ENCODE measurements at places on chromosomes 2 and 18.
A peak's percentile ranks its signal among the peaks of the same experiment; 100 is the strongest.

- DNase-seq = no peak
Observed at GRCh38 chr18:79518683-79519128, 123.0 kb downstream of the NFATC1 start.

DNA sequence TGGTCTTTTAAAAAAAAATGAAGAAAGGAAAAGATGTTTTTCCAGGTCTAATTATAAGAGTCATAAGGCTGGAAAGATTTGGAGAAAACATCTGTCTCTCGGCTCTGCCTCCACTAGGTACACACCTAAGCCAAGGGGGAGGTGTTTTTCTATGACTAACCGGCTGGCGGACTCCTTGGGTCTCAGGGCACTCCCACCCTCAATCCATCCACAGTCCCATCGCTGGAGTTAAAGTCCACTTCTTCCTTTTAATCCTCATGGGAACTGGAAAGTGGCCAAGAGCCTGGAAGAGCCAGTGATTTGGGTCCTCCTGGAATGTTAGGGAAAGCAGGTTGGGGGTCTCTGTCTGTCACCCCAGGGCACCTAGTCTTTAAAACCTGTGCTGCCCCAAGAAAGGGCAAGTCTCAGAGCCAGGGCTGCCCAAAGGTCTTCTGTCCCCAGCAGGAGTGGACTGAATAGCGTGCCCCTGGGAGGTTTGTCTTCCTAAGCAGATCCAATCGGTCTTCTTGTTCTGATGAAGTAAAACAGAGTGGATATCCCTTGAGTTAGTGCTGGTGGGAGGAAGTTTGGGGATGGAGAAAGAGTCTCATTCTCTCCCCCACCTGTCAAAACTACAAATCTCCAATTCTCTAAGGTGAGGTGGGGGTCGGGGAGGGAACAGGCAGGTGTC, 66.4 kb downstream of the MCFD2 start:
- DNase-seq = no peak

GRCh38 chr18:64175432-64175831, 26.5 kb upstream of the LINC00305 start:
- DNase-seq = no peak

GRCh38 chr18:78659748-78660147, 319.9 kb upstream of the SALL3 start:
- DNase-seq = peak; percentile 55

- DNase-seq = no peak
Observed at GRCh38 chr18:41165625-41166024, 789.4 kb upstream of the PIK3C3 start.

- DNase-seq = no peak
Observed at GRCh38 chr2:18473241-18474181, 86.9 kb downstream of the RDH14 start.

GRCh38 chr2:10654069-10654468, 35.7 kb downstream of the NOL10 start:
- DNase-seq = no peak

GRCh38 chr18:11859903-11860407, 8.7 kb downstream of the CHMP1B start:
- DNase-seq = no peak

GRCh38 chr18:34128436-34128835, 96.3 kb downstream of the NOL4 start:
- DNase-seq = no peak

GRCh38 chr2:26245231-26245732, 543 bp downstream of the HADHB start:
- peak; percentile 19 for DNase-seq

DNA sequence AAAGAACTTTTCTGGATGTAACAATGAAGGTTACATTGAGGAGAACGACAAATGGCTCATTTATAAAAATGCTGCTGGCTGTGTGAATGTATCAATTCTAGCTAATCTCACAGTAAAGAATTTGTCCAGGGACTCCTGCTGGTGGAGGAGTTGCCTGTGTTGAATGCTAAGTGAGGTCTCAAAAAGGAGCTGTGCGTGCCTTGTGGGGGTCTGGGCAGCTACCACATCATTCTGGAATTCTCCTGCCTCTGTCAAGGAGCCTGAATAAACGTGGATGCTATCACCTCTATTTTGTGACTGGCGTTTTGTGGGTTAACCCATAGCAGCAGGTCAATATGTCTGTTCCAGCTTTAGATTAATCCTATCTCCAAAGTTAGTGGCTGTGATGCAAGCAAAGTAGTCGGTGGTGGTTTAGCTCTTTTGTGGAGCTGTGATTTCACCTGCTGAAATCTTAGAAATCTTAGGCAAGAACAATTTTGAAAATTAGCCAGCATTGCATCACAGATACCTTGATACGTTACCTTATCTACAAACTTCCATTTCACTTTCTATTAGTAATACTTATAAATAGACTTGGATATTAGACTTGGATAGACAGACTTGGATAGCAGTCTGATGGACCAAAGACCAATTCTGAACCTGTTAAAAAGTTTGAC, 96.8 kb downstream of the MTCL1 start:
- no peak for DNase-seq

GRCh38 chr2:19256121-19256601, 102.3 kb downstream of the OSR1 start:
- DNase-seq = no peak

DNA sequence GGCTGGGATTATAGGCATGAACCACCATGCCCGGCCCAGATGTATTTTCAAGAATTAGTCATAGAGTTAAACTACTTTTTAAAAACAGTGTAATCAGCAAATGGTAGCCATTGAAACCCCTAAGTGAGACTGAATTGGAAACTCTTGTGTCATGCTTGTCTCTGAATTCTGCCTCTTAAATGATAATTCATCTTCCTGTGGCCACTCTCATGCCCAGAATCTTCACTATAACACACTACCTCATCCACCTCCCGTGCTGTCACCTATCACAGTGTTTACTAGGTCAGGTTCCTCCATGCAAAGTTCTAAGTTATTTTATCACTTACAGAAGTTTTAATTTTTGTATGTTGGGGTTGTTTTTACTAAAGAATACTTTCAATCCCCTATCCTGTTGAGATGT, 197.5 kb downstream of the PHLPP1 start:
- DNase-seq = no peak

GRCh38 chr18:52950155-52950554, 610.2 kb downstream of the DCC start:
- no peak for DNase-seq

DNA sequence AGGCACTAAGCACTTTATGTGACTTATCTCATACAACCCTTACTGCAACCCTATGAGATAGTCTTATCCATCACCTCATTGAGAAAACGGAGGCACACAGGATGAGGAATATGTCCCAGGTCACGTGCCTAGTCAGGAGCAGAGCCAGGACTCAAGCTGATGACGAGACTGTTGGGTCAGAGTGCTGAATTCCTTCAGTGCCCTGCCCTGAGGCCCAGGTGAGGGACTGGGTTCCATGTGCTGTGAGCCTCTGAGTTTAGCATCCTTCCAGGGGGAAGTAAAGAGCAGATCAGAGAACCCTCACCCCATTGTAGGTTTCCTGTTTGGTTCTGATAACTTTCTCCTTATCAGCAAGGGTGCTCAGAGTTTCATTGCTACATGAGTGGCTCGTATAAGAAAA, 11.7 kb upstream of the EDAR start:
- no peak for DNase-seq

DNA sequence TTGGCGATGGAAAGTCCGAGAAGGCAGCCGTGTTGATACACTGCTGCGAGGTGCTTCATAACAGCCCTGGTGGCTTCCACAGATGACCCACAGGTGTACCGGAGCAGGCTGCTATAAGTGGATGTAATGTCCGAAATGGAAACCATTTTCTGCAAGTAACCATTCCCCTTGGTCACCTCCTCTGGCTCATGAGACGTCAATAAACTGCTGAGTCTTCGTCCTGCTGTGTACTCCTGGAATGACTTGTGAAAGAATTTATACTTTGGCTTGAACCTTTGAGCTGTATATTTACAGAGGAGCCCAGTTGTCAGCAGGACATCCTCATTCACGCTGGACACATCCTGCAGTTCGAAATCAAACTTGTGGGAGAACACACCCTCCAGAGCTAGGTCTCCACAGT, 14.4 kb downstream of the NLRC4 start:
- no peak for DNase-seq

- DNase-seq = no peak
Observed at GRCh38 chr2:227401550-227401949, 13.8 kb upstream of the SCYGR1 start.
